ENCODE measurements at places on chromosomes 2 and 18.
A peak's percentile ranks its signal among the peaks of the same experiment; 100 is the strongest.

GRCh38 chr2:74919827-74920226 lies 38.6 kb upstream of the POLE4 start:
- DNase-seq: peak; percentile 63

- DNase-seq: no peak
Observed at GRCh38 chr2:98554116-98554861, 54.0 kb downstream of the COA5 start.

- DNase-seq: no peak
Observed at GRCh38 chr2:105873721-105874120, 129.0 kb downstream of the NCK2 start.

GRCh38 chr2:25378731-25379490 lies 37.2 kb upstream of the DNMT3A start:
- no peak for DNase-seq

GRCh38 chr2:109533823-109534222 lies 79.9 kb downstream of the SEPTIN10 start:
- no peak for DNase-seq

GRCh38 chr2:171516793-171517192 lies 5.5 kb upstream of the CYBRD1 start:
- no peak for DNase-seq

DNA sequence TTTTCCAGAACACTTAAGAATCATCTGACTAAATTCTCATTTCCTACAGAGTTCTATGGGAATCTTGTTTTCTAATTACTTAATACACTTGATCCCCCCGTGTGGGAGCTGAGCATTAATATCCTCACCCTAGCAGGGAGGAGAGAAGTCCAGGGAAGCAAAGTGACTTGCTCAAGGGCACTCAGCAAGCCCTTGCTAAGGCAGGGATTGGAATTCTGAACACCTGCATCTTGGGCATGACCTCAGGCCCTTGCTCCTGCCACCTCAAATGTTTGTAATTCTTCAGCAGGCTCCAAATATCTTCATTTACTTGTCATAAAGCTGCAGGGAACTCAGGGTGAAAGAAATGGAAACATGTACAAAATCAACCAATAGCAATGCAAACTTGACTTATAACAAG lies 162.4 kb downstream of the GPD2 start:
- DNase-seq: no peak

GRCh38 chr2:236642584-236643291 lies 73.1 kb downstream of the ACKR3 start:
- DNase-seq: no peak

DNA sequence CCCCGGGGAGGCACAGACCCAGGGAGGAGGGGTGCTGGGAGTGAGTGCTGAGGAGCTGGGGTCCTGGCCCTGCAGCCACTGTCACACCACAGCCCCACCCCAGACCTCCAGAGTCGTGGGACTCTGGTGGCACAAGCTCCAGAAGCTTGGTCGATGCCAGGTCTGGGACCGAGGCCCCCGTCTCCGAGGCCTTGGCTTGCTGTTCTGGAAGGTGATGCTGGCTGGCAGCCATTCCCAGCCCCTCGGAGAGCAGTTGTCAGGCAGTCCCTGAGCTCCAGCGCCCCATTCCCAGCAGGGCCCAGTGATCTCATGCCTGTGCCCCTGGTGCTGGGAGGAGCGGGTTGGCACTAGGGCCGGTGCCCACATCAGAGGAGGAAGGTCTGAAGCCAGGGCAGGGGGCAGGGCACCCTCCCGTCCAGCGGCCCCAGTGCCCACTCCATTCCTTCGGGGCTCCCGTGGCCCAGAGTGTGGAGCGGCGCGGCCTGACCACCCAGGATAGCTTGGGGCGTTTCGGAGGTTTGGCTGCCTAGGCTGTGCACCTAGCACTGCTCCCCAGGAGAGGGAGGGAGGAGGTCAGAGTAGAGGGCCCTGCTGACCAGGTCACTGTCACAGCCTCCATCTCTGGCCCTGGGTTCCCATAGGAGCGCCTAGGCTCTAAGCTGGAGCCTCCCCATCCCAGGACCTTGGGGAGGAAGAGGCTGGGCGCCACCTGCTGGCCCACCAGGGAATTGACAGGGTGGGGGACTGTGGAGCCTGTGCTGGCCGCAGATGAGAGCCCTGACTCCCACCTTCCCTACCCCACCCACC lies 16.8 kb upstream of the ALPI start:
- no peak for DNase-seq

GRCh38 chr2:37586663-37587317 lies 84.7 kb downstream of the CDC42EP3 start:
- DNase-seq: no peak

- DNase-seq: no peak
Observed at GRCh38 chr18:48658721-48659120, 119.9 kb downstream of the CTIF start.

GRCh38 chr2:101518578-101519492 lies 43.9 kb upstream of the RFX8 start:
- peak; percentile 46 for DNase-seq

GRCh38 chr2:33236482-33237385 lies 239.7 kb upstream of the RASGRP3 start:
- no peak for DNase-seq

DNA sequence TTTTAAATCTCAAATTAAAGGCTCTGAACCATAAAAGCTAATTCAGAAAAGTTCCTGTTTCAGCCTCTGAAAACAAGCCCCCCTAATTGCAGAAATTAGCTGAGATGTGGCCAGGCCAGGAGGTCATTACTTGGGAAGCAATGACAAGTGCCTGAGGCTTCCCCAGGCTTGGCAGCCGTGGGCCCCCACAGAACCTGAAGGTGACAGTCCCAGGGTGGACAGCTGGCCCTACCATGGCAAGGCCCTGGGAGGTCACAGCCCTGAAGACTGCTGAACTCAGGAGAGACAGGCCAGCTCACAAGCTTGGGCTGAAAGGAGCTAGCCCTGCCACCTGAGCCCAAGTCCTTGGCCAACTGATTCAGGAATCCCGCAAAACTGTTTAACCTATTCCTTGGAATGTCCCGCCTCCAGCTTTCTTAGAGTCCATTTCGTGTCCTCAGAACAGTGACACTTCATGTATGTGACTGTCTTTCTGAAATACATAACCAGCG lies 54.3 kb upstream of the PKDCC start:
- DNase-seq: no peak

GRCh38 chr2:172484706-172485105 lies 57.3 kb downstream of the ITGA6 start:
- no peak for DNase-seq

DNA sequence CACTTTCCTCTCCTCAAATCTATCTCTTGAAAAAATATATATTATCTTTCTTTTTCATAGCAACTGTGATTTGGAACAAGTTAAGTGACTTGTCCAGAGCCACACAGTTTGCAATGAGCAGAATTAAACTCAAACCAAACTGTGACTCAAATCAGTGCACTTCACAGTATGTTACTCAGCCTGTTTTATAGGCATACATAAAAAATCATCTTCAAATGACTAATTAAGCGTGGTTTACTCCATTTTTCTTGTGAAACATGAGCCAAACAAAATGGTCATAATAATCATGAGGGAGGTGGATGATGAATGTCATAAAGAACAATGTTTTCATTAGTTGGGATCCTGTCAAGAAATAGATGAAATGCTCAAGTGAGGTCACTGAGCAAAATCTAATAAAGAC lies 6.1 kb upstream of the CCDC178 start:
- DNase-seq: no peak

DNA sequence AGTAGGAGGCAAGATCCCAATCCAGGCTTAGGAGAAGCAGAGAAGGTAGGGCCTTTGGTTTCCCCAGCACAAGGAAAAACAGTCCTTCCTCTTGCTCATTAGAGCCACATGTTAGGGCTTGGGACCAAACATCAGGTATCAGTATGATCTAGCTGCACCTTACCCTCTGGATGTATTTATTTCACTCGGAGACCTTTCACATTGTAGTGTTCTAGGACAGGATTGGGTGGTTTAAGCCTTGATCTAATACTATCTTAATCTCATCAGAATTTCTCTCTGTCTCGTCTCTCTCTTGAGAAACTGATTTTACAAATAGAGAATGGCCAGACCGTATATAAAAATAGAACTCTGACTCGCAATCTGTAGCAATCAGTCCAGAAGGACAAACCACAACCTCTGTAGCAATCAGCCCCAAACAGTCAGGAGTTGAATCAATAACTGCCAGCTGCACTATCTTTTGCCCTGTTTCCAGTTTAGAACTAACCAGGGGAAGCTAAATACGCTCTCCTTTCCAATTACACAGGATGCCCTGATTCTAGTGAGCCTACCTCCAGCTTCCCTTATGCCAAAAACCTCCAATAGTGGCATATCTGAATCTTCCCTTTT lies 207.1 kb downstream of the TDRD15 start:
- no peak for DNase-seq

DNA sequence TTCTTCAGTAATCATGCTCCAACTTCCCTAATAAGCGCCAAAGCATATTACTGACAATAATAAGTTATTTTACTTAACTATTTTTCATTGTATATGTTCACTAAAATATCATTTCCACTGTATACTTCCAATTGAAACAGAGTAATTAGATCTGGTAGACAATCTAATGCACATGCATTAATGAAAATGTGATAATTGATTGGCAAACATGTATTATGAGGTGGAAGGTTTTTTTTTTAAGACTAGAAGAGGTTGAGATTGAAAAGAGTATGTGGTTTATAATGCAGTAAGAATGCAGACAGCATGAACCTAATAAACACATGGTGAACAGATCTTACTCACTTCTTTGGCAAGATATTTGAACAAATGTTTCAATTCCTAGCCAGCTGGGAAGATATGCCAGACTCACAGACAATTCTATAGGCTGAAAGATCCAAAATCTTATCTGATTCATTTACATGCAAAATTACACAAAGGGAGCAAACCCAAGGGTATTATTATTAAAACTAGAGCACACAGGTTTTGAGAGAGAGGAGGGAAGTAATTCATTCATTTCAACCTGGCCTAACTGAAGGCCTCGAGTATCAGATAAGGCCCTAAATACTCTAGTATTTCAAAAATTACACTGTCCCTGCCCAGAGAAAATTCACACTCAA lies 2.8 kb downstream of the NCKAP1 start:
- DNase-seq: no peak

GRCh38 chr2:230738391-230738811 lies 25.8 kb downstream of the CAB39 start:
- DNase-seq: no peak

DNA sequence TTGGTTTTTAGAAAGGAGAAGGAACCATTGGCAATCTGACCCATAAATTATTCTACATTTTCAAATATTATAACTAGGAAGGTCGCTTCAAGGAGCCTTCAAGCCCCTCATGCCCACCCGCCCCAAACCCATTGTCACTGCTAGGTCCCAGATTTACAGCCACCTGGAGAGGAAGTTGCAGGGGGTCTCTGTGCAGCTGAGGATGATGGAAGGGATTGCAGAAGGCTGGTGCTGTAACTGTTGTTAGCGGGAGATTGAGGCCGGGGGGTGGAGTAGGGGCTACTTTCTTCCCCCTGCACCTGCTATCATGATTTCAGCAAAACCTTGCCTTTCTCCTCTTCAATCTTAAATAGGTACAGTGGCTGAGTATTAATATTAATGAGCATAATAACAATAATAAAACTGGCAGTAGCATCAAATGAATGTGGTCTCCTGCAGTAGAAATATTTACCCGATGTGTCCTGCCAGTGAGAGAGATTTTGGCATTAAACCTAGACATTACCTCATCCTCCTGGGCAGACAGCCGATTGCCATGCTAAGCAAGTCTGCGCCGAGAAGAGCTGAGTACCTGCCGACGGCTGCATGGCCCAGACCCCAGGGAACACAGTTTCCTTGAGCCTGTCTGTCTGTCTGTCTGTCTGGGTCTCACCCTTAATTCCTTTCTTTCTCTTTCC lies 225.4 kb downstream of the FAM210A start:
- no peak for DNase-seq

DNA sequence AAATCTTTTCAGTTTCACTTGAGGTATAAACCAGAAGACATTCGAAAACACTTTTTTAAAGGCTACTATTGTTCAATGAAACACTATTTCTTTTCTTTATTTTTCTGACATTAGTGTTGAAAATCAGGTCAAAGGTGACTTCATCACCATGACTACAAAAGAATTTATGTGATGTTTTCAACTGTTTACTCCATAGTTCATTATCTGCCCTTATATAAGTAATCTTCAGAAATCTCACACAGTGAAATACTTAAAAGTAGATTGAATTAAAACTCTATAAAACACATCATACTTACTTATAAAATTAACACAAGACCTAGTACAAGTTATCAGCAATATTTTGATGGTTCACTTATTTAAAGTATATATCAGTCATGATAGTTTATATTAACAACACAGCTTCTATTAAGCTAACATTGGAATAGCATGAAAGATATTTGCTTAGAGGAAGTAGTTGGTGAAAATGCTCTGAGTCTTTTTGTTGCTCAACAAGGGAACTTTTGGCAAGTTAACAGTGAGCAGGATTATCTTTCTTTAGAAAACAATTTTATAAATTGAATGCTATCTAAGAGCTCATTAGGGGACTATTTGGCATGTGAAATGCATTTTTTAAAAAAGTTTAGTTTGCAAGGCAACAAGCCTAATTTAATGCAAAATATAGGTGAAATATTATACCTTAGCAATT lies 60.8 kb downstream of the MC4R start:
- DNase-seq: no peak

DNA sequence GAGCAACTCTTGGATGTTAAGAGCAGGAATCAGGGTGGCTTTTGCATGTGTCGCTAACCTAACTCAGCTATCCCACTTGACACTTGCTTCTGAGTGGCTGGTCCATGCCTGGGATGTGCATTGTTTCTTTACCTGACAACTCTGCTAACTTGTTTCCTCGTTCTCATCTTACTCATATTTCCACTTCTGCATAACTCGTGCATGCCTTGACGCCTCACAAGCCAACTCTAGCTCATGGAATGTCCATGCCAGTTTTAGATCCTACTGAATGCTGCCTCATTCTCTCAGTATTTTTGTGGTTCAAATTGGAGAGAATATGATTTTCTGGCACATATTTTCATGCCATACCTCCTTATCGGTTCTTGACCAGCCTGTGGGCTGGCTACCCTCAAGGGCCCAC lies 52.5 kb downstream of the CDCA7 start:
- no peak for DNase-seq
